ENCODE measurements at places on chromosomes 3 and 15.

DNA sequence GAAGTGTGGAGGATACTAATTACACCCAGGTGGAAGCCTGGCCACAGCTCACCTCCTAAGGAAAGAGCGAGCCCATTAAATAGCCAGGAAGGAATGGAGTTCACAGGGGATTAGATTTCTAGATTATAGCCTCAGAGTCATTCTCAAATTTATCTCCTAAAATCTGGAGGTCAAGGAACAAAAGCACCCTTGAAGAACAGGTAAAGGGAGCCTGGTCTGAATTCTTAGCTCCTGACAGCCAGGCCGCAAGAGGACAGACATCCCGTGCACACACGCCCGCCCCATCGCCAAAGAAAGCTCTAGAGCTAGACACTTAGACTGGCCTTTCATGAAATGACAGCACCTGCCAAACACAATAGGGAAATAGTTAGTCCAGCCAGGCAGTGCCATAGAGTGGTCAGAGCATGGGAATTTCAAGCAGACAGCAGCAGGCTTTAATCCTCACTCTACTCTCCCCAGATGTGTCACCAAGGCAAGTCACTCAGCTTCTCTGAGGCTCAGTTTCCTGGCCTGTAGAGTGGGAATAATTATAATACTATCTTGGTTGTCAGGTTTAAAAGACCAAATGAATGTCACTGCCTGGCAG lies 59.2 kb downstream of the LIPC start:
- DNase-seq = no peak

GRCh38 chr15:86481720-86482119 lies 402.0 kb downstream of the AGBL1 start:
- no peak for DNase-seq

DNA sequence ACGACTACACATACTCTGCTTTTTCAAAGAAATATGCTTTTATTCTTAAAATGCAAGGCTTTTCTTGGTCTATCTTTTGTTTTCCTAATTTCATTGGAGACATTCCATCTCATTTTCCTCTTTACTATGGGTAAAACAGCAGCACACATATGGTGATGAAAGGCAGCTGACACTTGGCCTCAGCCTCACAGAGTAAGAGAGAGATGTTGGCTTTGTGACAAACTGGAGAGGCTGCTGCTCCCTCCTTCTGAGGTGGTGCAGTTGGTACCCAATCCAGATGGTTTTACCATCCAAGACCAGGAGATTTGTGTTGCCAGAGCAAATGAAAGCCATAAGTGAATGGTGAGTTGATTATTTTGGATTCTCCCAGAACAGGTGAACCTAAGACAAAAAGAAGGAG lies 13.2 kb upstream of the SLC2A2 start:
- no peak for DNase-seq

DNA sequence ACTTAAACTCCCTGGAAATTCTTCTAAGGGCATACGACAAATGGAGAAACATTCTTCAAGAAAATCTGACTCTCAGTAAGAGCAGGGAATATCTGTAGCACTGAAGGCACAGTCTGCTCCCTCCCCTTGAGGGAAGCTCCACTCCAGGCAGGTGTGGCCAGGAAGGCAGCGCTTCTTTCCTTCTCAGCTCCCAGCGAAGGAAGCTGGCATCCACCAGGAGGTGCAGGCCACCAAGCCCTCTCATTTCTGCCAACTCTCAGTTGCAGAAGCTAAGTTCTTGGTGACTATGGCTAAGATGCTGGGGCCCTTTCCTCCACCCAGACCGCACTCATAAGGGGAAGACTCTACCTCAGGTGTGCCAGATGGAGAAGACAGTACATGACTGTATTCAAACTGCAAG lies 37.7 kb upstream of the SLC41A3 start:
- DNase-seq = no peak

- peak; percentile 21 for DNase-seq
Observed at GRCh38 chr15:76107169-76107568, 47.4 kb downstream of the TMEM266 start.

DNA sequence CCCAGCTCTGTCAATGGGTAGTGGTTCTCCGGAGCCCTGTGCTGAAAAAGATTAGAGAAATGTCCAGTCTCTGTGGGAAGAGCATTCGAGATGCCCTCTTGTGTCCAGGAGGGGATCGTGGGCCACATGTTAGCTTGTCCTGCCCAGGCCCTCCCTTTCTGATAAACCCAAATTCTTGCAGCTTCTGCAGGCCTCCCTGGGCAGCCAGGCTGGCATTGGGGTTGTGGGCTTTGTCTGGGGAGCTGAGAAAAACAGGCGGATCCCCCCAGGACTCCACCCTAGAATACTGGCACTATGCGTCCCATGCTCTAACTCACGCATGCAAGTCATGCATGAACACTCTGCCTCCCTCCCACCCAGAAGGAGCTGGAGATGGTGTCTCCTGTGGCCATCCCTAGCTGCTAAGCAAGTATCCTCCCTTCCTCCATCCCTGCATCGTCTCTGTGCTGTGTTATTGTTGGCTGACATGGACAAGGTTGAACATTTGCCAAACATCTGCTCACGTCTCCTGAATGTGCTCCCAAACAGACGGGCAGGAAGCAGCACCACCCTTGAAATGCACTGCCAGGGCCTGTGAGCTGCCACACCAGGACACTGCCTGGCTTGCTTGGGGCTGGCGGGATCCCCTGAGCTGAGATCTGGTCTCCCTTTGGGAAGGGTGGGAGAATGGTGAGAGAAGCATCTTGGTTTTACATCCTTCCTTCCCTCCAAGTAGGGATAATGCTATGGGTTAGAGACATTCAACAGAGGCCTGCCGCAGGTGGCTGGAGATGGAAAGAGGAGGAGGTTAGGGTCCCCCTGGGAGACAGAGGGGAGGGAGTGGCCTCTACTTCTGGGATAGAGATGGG lies 26.5 kb downstream of the CFAP161 start:
- no peak for DNase-seq

DNA sequence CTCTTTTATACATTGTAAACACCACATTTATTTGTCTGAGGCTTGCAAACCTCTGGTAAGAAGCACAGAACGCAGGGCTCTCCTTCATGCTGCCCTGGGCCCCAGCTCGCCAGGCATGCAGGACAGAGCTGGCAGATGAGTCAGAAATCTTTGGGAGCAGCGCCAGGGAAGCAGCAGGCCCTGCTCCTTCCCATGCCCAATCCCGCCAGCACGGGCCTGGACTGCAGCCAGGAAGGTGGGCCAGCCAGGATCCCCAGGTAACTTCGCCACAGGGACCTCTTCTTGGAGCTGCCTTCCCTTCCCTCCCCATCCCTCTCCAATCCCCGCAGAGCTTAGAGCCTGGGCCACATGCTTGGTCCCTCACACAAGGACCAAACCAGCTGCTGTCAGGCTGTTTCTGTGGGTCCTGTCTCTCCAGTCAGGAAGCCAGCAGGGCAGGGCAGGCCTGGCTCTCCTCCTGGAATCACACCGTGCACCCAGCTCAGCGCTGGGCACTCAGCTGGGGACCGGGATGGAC lies 8.8 kb downstream of the STOML1 start:
- DNase-seq = no peak

DNA sequence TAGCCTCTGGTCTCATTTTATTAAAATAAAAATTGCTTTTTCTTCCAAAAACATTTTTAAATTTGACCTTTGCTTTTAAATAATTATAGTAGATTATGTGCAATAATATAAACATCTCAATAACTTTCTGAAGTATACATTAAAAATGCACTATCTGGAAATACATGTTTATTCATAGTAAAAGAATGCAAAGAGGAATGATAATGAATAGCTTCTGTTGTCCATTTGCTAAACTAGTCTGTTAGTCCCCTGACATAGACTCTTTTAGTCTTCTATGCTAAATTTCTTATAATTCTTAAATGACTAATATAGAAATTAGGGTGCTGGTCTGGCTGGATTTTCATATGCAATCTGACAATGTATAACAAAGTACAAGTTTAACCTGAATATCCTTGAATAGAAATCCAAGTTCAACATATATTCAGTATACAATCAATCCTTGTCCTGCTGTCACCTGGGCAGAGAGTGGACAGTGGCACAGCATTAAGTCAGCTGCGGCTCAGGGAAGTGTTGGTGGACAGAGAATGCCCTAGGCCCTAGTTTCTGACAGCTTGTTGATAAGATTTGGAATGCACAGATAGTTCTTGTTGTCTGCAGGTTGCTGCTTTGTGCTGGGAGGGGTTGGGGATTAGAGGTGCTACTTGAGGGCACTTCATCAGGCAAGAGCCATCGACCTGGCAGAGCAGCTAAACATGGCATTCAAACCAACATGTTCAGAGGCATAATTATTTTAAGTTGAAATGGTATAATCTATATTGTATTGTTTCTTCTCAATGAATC lies 161.7 kb downstream of the MBNL1 start:
- DNase-seq = no peak

GRCh38 chr3:7421065-7421464 lies 560.1 kb downstream of the GRM7 start:
- no peak for DNase-seq

- no peak for DNase-seq
Observed at GRCh38 chr3:133038089-133038730, at the start of gene TMEM108. Gene TMEM108 (plus strand): TSS chr3:133038391.

DNA sequence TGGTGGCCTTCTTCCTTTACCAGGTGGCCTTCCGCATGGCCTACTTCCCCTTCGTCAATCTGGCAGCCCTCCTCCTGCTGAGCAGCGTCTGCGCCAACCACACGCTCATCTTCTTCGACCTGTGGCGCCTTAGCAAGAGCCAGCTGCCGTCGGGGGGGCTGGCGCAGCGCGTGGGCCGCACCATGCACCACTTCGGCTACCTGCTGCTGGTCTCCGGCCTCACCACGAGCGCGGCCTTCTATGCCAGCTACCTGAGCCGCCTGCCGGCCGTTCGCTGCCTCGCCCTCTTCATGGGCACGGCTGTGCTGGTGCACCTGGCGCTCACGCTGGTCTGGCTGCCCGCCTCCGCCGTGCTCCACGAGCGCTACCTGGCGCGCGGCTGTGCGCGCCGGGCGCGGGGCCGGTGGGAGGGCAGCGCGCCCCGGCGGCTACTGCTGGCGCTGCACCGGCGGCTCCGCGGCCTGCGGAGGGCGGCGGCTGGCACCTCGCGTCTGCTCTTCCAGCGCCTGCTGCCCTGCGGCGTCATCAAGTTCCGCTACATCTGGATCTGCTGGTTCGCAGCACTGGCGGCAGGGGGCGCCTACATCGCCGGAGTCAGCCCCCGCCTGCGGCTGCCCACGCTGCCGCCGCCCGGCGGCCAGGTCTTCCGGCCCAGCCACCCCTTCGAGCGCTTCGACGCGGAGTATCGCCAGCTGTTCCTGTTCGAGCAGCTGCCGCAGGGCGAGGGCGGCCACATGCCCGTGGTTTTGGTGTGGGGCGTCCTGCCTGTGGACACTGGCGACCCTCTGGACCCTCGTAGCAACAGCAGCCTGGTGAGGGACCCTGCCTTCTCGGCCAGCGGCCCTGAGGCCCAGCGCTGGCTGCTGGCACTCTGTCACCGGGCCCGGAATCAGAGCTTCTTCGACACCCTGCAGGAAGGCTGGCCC lies 9.9 kb downstream of the DISP2 start:
- peak; percentile 74 for DNase-seq

Data from LoVo (cell line).